HepG2 (cell line): ENCODE measurements at places on chromosomes 7 and 10.

- H3K4me3 ChIP-seq = no peak overlapping the region
- H3K4me1 ChIP-seq = no peaks in the 10 kb centered on the region
- H3K27ac ChIP-seq = no peak overlapping the region
- no peaks in the 10 kb centered on the region for H3K36me3 ChIP-seq
Measured at GRCh38 chr7:28790467-28790866, 167.7 kb downstream of the TRIL start.

DNA sequence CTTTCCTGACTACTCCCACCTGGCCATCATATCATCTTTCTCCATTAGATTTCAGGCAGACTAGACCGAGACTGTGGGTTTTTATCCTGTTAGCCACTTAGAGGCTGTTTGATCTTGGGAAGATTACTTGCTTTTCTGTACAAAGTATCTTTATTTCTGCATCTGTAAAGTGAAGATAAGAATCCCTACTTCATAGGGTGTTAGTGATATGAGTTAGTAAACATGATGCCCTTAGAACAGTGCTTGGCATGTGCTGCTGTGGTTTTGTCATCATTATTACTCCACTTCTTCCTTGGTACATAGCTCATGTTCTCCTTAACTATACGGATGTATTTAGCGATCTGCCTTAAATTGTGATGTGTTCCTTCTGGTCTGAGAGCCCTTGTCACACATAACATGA, 165.2 kb downstream of the AUTS2 start:
- H3K4me3 ChIP-seq = no peak overlapping the region
- DNase-seq = no peak
- H3K27ac ChIP-seq = no peak overlapping the region
- no peaks in the 10 kb centered on the region for H3K36me3 ChIP-seq
- no peaks in the 10 kb centered on the region for H3K27me3 ChIP-seq

- H3K27me3 ChIP-seq = no peaks in the 10 kb centered on the region
- H3K27ac ChIP-seq = no peak overlapping the region
- no peaks in the 10 kb centered on the region for H3K36me3 ChIP-seq
- no peak overlapping the region for H3K4me3 ChIP-seq
- H3K4me1 ChIP-seq = peaks cover 26% of the 10 kb centered on the region
Measured at GRCh38 chr10:52645187-52645758, 127.3 kb downstream of the MBL2 start.

DNA sequence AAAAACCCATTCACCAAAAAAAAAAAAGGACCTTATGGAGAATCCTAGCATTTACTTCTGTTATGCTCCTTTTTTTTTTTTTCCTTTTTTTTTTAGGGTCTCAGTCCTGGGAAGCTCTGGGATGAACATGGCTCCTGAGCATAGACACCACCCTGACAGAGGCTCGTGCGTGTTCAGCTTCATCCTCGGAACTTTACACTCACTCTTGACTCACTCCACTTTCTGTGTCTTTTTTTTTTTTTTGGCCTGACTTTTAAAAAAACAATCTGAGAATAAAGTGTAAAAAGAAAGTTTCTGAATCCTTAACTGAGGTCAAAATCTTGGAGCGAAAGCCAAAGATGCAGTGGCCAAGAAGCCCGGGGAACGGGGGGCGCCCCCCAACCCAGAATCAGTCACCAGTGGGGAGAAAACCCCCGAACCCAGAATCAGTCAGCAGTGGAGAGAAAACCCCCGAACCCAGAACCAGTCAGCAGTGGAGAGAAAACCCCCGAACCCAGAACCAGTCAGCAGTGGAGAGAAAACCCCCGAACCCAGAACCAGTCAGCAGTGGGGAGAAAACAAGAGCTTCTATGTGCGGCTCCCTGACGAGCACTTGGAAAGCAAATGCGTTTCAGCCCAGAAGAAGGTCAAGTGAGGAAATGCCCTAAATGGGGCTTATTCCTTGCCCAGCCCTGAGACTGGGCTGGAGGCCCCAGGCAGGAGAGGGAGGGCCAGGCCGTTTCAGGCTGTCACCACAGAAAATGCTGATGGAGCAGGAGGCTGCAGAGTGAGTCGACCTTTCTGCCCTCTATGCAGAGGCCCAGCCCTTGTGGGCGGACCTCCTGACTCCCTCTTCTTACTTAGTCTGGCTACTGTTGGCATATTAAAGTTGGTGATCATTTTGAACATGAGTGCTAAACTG, 19.0 kb upstream of the PFKP start:
- DNase-seq = no peak
- H3K27me3 ChIP-seq = no peaks in the 10 kb centered on the region; the same call in 2 of the 3 replicates
- peaks cover 13% of the 10 kb centered on the region for H3K4me1 ChIP-seq
